Amygdala (tissue), 56 donors: ENCODE measurements at places on chromosomes 6 and 20.

GRCh38 chr20:15496501-15497039, 1076.7 kb downstream of the KIF16B start:
- no peak for DNase-seq

GRCh38 chr6:56767892-56768531, 125.3 kb upstream of the DST start:
- DNase-seq = no peak

DNA sequence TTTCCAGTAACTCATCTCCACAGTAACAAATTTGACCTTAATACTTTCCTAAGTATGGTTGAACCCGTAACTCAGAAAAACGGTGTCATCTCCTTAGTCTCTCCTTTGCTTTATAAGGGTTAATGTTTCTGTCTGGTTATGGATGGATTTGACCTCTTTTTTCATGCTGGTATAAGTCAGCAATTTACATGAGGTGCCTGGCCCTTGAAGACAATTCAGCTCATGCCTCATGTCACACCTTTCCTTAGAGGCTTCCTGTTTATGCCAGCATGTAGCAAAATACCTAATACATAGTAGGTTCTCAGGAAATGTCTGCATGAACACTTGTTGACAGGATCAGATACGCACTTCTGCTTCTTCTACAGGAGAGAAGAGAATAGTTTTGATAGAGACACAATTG, 37.7 kb upstream of the C20orf144 start:
- DNase-seq = no peak

- no peak for DNase-seq
Measured at GRCh38 chr6:160992980-160993314, 1.4 kb downstream of the MAP3K4 start.

DNA sequence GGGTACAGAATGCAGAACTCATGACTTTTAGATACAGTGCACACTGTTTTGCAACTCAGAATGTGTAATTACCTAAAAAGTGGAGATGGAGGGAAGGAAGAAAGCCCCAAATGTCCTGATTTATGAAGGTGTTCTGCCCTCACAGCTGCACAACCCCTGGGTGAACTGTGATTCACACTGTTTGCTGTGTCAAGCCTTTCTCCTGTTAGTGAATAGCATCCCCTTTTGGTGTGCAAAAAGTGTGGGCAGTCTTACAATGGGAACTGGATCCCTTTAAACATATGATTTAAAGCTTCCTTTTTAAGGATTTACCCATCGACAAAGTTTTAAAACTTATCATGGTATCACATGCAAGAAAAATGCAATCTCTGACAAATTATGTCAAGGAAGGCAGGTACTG, 633.4 kb upstream of the EPHA7 start:
- DNase-seq = no peak

- no peak for DNase-seq
Measured at GRCh38 chr6:56475736-56476457, 166.8 kb downstream of the DST start.

- no peak for DNase-seq
Measured at GRCh38 chr6:5199702-5200101, 61.0 kb downstream of the LYRM4 start.

DNA sequence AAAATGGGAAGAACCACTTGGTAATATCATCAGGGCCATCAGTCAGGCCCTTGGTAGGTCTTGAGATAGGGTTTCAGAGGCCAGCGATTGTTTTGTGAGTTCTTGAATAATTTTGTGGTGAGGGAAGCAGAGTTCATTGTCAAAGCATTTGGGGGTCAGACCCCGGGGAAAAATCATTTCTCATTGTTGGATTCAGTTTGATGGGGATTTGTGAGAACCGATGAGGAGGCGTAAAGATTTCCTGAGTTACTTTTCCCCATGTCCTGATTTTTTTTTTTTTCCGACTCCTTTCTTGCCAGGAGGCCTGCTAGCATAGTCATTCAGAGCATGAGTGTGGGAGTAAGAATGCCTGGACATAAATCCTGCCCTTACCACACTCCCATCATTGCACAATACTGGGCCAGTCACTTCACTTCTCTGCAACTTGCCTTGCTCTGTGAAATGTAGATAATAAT, 60.3 kb downstream of the TSHZ2 start:
- no peak for DNase-seq

DNA sequence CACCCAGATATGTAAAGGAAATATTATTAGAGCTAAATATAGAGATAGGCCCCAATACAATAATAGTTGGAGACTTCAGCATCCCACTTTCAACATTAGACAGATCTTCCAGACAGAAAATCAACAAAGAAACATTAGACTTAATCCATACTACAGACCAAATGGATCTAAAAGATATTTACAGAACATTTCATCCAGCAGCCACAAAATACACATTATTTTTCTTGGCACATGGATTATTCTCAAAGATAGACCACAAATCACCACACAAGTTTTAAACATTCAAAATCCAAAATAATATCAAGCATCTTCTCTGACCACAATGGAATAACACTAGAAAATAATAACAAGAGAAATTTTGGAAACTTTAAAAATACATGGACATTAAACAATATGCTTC, 1159.1 kb upstream of the CITED2 start:
- DNase-seq = no peak

GRCh38 chr20:56187534-56188165, 60.9 kb upstream of the MC3R start:
- no peak for DNase-seq

DNA sequence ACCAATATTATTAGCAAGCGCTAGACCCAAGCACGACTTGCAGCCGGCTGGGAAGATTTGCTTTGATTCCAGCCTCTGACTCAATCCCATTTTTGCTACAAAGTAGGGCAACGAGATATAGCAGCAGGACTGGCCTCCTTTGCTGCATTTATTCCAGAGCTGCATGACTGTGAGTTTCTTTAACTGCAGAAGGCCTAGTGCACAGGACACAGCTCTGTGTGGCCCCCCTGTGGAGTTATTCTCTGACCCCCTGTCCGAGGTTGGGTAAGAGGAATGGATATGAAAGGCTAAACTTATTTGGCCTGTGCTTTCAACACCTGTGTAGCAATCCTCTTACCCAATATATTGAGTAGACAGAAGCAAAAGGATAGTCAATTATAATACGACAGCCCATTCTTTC, 133.3 kb upstream of the SPTLC3 start:
- no peak for DNase-seq

DNA sequence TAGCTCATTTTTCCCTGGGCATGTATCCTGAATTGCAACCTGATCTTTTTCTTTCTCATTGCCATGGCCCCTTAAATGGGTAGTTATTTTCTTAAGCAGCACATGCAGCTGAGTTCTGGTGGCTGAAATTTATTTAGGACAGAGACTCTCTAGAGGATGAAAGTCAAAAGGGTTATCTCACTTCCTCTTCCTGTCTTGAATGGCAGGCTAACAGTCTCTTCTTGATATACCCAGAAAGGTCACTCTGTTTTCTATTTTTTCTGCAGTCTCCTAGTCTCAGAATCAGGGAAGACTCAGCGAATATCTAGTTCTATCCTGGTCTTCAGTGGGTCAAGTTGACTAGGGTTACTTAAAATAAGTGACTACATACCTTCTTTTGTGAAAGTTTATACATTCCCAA, 243.3 kb downstream of the EPHA7 start:
- no peak for DNase-seq

DNA sequence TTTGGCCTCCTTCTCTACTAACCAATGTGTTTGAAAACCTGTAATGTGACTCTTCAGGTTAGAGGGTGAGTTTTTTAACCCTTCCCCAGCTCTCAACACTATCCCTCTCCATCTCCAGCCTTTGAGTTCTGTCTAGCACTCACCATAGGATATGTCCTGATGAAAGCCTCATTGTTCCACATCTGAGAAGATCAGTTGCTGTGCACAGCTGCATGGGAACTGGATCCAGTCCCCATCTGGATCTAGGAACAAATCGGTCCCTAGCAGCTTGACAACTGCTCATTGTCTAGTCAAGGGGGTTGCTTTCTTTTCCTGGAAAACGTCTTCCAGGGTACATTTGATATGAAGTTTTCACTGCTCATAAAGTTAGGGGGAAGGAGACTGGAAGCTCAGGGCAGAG, 45.4 kb upstream of the AGPAT4 start:
- no peak for DNase-seq

DNA sequence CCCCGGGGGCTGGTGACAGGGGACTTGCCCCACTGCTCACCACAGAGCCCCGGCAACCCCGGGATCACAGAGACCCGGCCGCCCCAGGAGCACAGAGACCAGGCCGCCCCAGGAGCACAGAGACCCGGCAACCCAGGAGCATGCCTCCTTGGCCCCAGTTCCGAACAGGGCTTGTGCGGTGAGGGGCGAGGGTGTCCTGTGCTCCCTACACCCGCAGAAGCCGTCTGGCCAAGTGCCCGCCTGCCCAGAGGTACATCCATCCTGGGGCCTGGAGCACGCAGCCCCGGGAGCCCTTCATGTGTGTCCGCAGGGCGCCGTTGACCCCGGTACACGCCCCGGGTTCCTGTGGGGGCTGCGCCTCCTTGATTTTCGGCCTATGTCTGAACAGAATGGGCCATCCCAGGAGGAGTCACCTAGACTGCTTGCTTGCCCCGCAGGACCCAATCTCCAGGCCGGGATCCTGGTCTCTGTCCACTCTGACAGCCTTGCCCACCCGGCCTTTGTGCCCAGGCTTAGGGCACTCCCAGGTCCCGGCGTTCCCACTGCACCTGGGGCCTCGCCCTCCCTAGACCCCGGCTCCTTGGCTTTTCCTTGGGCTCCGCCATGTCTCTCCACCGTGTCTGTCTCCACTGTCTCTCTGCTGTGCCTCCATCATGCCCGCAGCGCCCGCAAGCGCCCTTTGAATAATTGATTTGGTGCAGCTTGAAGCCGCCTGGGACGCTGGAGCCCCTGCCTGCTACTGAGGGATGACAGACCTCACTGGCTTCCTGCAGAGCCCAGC, 219.8 kb downstream of the ERMARD start:
- DNase-seq = no peak

GRCh38 chr6:42961020-42961470, 491 bp downstream of the GNMT start:
- no peak for DNase-seq

DNA sequence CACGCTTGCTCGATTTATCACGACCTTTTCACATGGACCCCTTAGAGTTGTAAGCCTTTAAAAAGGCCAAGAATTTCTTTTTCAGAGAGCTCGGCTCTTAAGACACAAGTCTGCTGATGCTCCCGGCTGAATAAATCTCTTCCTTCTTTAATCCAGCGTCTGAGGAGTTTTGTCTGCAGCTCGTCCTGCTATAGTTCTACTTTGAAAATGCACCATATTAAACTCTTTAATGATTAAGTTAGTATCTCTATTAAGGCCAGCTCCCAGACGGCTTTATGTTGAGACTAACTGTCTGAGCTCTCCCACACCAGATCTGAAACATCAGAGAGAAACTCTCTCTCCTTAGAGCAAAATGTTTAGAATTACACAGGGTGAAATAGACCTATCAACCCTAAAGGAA, 18.0 kb upstream of the GSTA3 start:
- DNase-seq = no peak

DNA sequence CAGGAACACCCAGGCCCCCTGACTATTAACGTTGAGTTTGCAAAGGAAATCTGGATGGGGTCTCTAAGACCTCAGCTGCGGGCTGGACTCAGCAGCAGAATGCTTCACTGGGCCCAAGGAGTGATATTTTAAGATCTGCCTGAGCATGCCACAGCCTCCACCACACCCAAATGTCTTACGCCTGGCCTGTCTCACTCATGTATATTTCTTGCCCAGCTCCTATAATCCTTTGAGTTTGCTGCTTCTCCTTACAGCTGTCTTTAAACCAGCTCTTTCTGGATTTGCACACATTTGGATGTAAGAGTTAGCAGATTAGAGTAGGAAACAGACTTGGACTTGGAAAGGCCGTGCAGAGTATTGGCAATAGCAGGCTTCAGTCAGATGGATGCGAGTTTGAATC, 16.4 kb downstream of the CASS4 start:
- no peak for DNase-seq

GRCh38 chr20:48815537-48815936, 12.3 kb downstream of the PREX1 start:
- DNase-seq = no peak

DNA sequence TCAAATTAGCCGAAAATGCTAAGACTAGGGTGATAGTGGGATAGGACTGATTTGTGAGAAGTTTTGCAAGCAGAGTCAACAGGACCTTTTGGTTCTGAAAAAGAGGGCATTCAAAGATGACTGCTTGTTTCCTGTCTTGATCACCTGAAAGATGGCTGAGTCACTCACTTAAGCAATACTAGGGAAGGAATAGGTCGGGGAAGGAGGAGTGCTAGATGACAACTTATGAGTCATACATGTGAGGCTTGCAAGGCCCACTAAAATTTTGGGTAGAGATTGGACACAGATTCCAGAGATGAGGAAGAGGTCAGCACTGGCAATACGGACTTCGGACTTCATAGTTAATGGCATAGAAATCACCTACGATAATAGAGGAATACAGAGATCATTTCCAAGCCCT, 89.2 kb downstream of the FAM83B start:
- no peak for DNase-seq
